ENCODE measurements at places on chromosomes 11 and 22.

- no peak for DNase-seq
Measured at GRCh38 chr11:61694946-61695706, 14.9 kb downstream of the DAGLA start.

- no peak for DNase-seq
Measured at GRCh38 chr22:20864186-20864908, 5.5 kb downstream of the SNAP29 start.

- no peak for DNase-seq
Measured at GRCh38 chr11:35633827-35634423, 15.7 kb downstream of the FJX1 start.

- no peak for DNase-seq
Measured at GRCh38 chr11:22567759-22568158, 57.9 kb downstream of the FANCF start.

DNA sequence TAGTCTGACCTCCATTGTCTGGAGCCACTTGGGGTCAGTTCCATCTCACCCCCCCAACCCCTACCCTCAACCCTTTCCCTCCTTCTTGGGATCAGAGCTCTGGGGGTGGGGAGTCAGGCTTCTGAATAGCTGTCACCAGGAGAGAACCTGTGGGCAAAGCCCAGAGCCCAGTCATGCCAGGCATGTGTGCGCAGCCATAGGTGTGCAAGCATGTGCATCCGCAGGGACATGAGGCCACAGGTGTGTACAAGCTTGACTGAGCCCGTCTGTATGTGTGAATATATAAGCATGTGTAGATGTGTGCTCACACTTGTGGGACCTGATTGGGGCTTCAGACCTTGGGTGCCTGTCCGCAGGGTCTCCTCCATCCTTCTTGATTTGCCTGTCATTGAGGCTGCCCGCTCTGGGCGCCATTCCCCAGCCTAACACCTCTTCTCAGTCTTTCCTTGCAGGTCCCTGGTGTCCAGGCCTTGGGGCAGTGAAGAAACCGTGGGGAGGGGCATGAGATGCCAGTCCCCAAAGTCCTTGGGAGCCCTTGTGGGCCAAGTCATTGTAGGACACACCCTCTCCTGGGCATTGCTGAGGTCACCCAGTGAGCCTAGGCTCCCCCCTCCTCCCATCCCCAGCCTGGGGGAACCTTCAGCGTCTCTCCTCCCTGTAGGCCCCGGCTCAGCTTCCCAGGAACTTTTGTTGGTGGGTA is 9.0 kb downstream of the ATG16L2 start:
- no peak for DNase-seq

GRCh38 chr22:39980596-39980995 is 14.2 kb upstream of the FAM83F start:
- no peak for DNase-seq

DNA sequence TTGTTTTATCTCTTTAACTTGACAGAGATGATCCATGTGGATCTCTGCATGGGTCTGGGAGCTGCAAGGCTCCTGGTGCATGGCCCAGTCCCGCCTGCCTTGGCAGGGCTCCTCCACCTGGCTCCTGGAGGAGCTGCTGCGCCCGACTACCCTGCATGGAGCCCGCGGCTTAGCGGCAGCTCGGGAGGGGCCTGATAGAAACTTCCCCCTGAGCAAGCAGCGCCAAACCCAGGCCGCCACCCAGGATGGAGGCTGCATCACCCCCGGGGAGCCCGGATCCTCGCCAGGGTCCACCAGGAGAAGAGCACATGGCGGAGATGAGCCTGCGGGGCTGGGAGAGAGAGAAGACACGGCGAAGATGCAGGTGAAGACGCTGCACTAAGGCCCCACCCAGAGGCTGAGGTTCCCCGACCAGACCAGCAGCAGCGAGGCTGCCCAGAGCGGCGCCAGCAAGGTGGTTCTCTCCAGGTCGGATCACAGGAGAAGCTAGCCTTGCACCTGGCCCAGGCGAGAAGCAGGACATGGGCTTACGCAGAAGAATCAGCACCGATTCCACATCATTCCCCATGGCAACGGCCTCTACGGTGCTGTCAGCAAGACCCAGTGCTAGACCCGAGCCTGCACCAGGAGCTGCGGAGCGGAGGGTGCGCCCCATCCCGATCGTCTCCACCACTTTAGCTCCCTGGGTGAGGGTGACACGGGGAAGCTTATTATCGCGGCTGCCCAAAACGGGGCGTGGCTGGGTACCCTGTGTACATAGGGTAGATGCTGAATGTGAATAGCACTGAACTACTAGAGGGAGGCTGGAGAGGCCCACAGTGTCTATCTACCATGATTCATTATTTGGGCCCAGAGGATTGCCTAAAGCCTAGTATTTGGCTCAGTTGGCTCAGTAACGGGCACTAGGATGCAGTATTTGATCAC is 41.3 kb upstream of the VPREB1 start:
- no peak for DNase-seq

DNA sequence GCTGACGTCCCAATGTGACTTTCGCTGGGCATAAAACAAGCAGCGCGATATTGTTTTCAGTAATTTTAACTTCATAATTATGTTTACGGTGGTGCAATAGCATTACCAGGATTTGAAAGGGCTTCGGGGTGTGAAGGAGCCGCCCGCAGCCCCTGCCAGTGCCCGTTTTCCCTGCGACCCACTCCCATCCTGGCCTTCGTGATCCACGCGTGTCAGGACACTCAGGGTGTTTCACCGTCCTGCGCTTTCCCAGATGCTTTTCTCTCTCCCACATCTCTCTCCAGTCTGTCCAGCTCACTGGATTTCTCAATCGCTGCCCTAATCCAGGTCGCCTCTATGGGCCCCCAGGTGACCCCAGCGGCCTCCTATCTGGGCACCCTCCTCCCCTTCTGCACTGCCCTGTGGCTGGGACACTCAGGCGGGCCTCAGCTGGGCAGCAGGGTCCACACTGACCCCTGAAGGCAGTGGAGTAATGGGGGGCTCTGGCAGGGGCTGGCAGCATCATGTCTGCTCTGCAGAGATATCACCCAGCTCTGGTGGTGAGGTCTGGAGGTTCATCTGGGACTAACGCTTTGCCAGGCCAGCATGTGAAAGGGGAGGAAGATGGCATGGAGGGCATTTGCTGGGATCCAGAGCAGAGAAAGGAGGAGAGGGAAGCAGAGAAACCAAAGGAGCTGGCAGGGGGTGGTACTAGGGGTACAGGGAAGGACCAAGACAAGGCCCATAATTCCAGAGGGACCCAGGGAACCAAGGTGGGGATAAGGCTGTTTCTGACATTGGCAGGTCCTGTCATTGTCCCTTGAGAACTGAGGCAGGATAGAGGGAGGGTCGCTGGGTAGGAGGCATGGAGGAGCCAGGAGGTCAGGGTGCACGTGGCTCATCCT is 622.8 kb downstream of the BRD1 start:
- no peak for DNase-seq

GRCh38 chr11:67022961-67023956 is at the start of gene SYT12:
SYT12 (plus strand) TSS chr11:67023134; CDS start chr11:67030145, 7,011 bp downstream.
- DNase-seq, result no peak

DNA sequence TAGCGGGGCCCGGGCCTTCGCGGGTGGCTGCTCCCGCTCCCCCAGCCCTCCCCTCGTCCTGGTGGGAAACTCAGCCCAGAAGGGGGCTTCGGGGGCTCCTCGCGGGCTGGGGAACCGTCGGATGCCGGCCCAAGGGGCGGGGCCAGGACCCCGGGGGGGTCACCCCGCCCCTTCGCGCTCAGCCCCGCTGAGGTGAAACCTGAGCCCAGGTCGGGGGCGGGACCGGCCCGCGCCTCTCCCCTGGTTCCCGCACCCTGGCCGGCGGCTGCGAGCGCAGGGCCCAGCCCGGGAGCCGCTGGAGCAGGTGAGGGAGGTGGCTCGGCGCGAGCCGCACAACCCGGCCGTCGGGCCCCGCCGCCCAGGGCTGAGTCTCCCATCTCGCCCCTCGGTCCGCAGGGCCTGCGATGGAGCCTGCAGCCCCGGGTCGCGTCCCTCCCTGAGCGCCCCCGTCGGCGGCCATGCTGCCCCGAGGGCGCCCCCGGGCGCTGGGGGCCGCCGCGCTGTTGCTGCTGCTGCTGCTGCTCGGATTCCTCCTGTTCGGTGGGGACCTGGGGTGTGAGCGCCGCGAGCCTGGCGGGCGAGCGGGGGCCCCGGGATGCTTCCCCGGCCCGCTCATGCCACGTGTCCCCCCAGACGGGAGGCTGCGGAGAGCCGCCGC is at the start of gene LARGE2:
LARGE2 (plus strand) TSS at position 232 of the 658 bp plus-strand sequence; CDS start at position 459, 227 bp downstream.
- no peak for DNase-seq

DNA sequence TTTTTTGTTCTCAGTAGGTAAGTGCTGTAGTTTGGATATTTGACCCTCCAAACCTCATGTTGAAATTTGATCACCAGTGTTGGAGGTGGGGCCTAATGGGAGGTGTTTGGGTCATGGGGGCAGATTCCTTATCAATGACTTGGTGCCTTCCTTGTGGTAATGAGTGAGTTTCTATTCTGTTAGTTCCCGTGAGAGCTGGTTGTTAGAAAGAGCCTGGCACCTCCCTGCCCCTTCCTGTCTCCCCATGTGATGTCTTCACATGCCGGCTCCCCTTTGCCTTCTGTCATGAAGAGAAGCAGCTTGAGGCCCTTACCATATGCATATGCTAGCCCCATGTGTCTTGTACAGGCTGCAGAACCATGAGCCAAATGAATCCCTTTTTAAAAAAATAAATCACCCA is 138.3 kb downstream of the TMEM135 start:
- no peak for DNase-seq

GRCh38 chr11:17403980-17404759 is 15.7 kb upstream of the KCNJ11 start:
- DNase-seq, result no peak

DNA sequence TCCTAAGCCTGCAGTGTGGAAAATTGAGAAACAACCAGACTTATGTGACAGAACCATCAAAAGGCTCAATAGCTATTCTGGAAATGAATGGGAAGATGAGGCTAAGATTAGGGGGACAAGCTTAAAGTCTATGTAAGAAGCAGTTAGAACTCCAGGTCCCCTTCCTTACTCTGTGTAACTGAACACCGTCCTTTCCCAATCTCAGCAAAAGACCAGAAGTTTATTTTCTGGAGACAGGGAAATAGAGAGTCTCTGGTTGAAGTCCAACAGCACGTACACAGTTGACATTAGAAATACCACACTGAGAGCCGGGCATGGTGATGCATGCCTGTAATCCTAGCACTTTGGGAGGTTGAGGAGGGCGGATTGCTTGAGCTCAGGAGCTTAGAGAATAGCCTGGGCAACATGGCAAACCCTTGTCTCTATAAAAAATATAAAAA is 93.9 kb downstream of the CD44 start:
- DNase-seq, result no peak

GRCh38 chr11:92141159-92141558 is 83.5 kb upstream of the FAT3 start:
- no peak for DNase-seq

DNA sequence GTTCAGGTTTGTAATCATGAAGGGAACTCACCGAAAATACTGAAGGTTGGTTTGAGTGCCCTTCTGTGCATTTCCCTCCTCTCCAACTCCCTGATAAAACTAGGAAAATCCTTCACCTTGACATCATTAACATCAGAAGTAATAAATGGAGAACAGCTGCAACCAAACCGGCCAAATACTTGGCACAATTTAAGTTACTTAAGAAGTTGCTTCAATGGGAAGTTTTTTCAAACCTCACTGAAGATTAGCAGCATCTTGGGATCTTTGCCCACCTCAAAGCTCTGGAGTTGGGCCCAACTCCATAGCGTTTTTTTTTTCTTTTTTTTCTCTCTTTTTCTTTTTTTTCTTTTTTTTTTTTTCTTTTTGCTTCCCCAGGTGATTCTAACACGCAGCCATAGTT is 784.8 kb downstream of the KCNA4 start:
- no peak for DNase-seq

GRCh38 chr11:1548221-1549070 is 23.6 kb downstream of the DUSP8 start:
- DNase-seq, result no peak

- no peak for DNase-seq
Measured at GRCh38 chr11:61541598-61541997, 33.0 kb downstream of the LRRC10B start.

- no peak for DNase-seq
Measured at GRCh38 chr11:33001281-33001680, 14.4 kb upstream of the DEPDC7 start.

GRCh38 chr11:128474036-128474874 is 113.1 kb downstream of the ETS1 start:
- no peak for DNase-seq

DNA sequence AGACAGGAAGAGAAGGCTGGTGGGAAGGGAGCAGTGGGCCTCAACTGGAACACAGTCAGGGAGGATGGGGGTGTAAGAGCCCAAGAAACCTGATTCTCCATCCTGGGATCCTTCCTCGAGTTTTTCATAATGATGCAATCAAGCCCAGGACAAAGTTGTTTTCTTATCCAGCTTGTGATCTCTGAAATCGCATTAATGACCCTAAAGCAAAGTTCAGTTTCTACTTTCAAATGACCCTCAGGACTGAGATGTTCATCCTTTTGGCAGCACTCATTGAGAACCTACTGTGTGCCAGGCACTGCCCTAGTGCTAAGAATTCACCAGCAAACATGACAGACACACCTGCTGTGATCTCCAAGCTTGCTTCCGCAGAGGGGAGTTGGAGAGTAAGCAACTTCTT is 45.3 kb downstream of the ISX start:
- DNase-seq, result no peak

DNA sequence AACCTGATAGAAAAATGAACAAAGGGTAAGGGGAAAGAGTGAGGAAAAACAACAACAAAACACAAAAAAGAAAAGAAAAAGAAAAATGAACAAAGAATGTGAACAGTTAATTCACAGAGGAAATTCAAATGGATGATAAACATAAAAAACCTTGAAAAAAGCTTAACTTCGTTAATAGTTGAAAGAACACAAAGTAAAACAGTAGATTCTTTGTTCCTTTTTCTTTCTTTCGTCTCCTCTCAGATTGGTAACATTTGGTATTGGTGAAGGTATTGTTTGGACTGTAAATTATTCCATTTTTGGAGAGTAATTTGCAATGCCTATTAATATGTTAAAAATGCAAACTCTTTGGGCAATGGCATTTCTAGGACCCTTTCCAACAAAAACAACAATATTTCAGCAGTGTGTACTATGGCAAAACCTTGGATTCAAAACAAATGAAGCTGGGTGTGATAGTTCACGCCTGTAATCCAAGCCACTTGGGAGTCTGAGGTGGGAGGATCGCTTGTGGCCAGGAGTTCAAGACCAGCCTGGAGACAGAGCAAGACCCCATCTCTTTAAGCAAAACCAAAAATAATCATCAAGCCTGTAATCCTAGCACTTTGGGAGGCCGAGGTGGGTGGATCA is 3.3 kb upstream of the BACE1 start:
- DNase-seq, result no peak

DNA sequence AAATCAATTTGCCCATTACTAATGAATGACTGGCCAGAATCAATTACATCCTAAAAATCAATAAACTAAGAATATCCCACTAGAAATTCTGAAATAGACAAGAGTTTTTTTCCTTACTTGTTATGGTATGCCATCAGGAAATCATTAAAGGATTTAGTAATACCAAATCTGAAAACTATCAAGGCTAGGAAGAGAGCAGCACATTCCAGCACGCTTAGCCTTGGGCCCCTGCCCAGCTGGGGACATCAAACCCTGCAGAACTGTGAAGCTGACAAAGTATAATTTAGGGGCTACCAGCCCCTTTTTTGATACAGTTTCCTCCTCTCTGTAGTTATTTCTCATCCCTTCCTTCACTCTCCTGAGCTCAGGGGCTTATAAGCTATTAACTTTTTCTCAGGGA is 247.8 kb upstream of the ZC3H12C start:
- no peak for DNase-seq

GRCh38 chr11:10460611-10461275 is 5.7 kb downstream of the AMPD3 start:
- DNase-seq, result no peak

GRCh38 chr11:116890607-116891006 is 53.2 kb upstream of the APOA1 start:
- no peak for DNase-seq

- no peak for DNase-seq
Measured at GRCh38 chr11:125223901-125224361, 59.4 kb downstream of the PKNOX2 start.
